ENCODE measurements at places on chromosomes 7 and 10. TPM values are rescaled to one million over a fixed set of nuclear protein-coding genes. Genes with fewer than 3 reads are reported as not detected.

DNA sequence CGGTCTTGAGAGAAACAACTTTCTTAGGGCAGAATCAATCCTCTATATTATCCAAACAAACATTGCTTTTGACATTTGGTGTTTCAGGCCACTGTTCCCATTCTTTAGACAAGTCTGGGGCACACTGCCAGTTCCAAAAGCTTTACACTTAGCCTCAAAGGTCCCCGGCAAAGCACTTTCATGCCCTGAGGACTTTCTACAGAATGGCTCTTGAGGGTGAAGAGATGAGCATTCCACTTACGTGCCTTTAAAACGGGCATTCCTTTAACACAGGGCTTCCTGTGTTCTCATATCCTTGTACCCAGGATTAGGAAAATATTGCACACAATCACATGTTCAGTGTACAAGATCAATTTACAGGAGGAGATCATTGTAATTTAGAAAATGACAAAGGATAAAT, 13.1 kb upstream of the TMEM213 start:
- DNase-seq = no peak

DNA sequence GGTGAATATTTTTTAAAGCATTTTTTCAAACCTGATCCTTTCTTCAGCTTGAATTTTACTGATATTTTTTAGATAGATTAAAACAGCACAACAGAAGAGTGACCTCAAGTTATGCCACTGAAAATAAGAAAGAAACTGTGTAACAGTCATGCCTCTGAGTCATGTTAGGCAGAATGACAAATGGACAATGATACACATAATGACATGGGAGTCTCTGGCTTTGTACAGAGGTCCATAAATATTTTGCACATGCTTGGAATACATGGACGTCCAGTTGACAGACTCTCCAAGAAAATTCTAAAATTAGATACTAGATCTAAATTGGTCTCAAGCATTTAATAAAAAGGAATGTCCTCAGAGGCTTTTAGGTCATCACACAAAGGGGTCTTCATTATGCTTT, 21.9 kb upstream of the SEMA3A start:
- no peak for DNase-seq

Gene IL6
- not detected for polyA plus RNA-seq

Gene ZRANB1
- 27.2 TPM for polyA plus RNA-seq

Gene GPNMB
- 23.7 TPM for polyA plus RNA-seq
